Hematopoietic multipotent progenitor cell treated with erythropoietin and hydrocortisone succinate and interleukin-3 and kit ligand, for 8 days (in vitro differentiated cells): ENCODE measurements at places on chromosomes 13 and 19.
A peak's percentile ranks its signal among the peaks of the same experiment; 100 is the strongest.

GRCh38 chr13:27353166-27353583 lies 71.2 kb upstream of the GTF3A start:
- DNase-seq = no peak

DNA sequence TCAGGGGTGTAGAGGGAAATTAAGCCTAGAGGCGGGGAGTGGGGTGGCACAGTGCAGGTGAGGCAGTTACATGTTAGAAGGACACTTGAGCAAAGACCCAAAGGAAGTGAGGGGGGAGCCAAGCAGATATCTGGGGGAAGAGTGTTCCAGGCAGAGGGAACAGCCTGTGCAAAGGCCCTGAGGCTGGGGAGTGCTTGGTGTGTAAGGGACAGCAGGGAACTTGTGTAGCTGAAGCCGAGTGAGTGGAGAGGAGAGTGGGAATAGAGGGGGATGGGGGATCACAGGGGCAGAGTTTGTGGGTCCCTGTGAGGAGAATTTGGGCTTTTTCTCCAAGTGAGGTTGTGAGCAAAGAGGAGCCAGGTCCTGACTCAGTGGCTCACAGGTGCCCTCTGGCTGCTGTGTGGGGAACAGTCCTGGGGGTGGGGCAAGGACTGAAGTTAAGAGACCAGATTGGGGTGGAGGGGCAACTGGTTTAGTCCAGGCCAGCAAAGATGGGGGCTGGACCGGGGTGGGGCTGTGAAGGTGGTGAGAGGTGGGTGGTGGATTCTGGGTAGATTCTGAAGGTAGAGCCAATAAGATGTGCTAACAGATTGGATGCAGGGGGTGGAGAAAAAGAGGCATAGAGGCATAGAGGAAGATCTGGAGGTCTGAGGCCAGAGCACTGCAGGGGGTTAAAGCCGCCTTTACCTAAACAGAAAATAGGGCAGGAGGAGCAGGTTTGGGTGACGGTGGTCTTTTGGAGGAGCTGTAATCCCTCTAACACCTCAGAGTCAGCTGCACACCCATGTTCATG lies 75.3 kb downstream of the CACNA1A start:
- peak; percentile 48 for DNase-seq

DNA sequence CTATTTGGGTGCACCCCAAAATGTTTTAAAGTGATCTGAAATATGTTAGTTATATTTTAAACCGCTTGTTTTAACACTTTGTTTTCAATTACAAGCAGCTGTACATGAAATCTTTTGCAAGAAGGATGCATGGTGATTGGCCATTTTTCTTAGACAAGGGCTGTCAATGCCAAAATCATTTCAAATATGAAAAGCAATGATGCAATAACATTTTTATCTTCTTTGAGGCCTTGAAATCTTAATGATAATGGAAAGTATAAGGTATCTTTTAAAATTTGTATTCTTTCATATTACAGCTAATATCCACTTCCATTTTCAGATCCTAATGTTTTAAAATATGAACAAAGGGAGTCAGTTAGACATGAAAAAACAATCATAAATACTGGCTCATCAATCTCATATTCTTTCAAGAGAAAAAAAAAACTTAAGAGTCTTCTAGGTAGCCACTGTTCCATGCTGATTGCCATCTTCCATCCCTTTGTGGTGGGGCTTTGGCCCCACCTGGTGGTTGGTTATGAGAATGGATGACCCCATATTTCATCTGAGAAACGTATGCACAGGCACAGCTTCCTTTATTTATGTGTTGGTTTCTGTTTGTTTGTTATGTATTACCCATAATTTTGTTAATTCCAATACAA lies 330.3 kb upstream of the MIR17HG start:
- DNase-seq = peak; percentile 79

- no peak for DNase-seq
Measured at GRCh38 chr19:20664901-20665781, 3.8 kb upstream of the ZNF626 start.
